Osteocyte (in vitro differentiated cells): ENCODE measurements at places on chromosomes 3 and 15.

DNA sequence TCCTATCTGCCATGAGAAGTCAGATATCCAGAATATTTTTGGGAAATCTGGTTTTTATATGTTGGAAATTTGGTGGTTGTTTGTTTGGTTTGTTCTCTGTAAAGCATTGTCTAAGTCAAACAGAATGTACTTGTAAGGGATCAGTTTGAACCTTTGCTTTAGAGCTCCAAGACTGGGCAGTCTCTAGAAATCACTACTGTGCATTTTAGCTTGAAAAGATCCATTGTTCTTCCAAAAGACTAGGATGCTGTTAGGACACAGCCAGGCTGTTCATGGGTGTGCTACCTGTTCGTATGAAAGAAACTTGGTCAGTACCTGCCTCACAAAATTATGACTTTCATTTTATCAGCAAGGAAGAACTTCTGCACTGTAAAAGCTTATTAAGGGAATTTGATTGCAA is 182.6 kb downstream of the WDR72 start:
- DNase-seq, result no peak

- DNase-seq, result no peak
Observed at GRCh38 chr3:62496503-62496902, 123.2 kb upstream of the FEZF2 start.

DNA sequence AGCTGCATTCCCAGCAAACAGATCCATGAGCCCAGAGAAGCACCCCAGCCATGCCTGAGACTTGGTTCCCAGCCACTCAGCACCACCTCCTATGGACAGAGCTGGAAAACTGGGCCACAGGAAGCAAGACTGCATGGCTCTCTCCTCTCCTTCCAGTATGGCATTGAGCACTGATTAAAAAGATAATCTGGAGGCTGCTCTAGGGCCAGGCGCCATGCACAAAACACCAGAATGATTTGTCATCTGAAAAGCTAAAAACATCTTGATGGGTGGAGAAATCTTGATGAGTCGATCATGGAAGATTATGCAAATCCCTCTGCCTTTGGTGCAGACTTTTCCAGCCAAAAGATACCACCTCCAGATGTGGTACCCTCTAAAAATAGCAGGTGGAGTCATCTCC is 62.7 kb upstream of the MRPS22 start:
- no peak for DNase-seq

DNA sequence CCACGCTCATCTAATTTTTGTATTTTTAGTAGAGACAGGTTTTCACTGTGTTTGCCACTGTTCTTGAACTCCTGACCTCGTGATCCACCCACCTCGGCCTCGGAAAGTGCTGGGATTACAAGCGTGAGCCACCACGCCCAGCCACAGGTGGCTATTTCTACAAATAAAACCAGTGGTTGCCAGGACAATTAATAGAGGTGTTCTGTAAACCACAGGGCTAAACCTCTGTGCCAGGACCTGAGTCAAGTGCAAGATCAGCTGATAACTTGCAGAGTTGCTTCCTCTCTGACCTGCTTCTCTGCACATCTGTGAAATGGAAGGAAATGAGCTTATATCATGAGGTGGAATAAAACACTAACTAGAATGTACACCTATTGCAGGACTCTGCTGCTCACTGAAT is 72.8 kb downstream of the CD200R1L start:
- no peak for DNase-seq

DNA sequence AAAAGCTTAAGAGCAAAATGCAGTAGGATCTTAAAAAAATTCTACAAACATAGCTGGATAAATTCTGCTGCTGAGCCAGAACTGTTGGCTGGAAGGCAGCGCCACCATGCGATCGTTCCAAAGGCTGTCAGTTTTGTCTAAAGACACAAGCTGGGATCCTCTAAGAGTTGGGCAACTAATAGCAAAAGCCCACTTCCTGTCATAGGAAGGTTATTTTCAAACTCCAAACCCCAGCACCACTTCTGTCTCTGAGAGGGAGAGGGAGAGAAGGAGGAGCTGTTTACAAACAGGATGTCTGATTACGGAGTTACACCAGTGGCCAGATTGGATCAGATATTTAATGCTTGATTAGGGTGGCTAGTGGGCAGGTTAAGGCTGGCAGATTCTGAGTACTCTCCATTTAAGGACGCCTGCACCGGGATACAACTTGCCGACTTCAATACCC is 44.0 kb downstream of the EIF4E3 start:
- no peak for DNase-seq

DNA sequence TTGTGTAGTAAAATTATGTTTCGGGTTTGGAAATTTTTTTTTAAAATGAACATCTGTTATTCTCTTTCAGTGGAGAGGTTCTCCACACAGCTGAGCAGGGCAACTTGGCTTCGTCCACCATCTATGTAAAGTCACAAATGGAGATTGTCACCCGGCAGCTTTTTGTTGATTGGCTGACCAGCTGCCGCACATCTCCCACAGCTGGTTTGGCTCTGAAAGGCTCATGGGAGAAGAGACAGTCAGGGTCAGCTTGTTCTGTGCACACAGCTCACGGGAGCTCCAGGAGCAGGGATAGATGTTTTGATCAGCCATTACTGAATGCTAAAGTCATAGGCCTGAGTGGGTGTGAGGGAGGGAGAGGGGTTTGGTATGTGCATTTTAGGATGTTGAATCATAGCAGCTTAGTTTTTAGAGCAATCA is 12.9 kb upstream of the CCDC80 start:
- no peak for DNase-seq

DNA sequence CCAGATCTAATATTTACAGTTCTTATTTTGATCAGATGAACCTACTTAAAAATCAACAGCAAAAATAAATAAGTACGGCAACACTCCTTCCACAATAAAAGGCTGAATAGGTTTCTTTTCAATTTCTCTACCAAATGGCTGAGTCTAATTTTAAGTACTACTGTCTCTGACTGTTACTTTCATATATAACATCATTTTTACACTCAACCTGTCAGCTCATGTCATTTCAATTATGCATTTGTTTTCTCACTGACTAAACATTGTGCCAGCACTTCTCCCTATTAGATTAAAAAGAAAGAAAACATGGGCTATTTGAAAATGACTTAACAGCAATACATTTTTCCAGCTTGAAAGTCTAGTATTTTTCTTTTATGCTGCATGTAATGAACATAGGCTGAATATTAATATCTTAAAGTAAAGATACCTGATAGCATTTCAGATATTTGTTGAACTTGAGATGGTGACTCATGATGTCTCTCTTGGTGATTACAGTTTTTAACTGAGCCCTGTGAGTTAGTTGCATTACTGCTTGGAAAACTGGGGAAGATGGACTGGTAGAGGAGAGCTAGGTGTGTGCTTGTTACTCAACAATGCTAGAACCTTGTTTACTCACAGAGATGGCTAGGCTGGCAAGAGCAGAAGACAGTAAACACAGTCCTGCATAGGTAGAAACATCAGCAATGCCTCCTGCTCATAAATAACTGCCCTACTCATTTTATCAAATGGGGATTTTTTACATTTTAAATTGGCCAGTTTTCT is 73.9 kb downstream of the PEX5L start:
- DNase-seq, result no peak

DNA sequence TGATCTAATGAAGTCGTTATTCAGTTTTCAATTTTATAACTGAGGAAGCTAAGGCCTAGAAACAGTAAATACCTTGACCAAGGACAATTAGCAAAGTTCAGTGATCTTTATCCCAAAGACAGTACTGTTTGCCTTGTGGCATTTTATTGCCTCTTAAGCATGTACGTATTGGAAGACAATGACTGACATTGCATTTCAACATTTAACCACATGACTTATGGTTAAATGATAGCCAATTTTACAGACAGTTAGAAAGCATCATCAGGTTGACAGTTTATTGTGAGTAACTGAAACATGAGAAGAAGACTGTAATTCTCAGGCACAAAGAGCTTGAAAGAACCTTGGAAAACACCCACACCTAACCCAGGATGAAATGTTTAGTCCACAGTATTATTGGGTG is 390.8 kb upstream of the ZNF385D start:
- no peak for DNase-seq

DNA sequence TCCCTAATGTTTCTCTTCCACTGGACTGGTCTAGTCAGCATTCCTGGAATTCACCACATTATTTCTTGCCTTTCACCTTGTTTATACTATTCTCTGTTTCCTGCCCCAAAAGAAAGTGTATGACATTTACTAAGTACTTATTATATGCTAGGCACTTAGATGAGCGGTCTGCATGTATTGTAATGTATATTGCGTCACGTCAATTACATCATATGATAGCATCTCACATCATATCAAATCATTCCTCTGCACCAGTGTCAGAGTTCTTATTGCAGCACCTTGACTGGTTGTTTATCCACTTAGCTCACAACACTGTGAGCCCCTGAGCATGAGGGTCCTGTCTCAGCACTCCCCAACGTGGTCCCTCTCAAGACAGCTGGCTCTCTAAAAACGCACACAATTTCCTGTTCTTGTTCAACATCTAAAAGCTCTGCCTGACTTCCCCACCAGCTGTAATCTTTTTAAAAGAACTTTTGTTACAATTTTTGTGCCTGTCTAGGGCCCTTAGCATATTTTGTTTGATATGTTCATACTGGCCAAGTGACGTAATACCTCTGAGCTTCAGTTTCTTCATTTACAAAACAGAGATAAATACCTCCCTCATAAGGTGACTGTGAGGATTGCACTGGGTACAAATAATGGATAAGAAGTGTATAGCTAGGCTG is 58.8 kb downstream of the ARHGAP31 start:
- no peak for DNase-seq

- no peak for DNase-seq
Observed at GRCh38 chr3:45183872-45184262, 37.7 kb upstream of the CDCP1 start.

DNA sequence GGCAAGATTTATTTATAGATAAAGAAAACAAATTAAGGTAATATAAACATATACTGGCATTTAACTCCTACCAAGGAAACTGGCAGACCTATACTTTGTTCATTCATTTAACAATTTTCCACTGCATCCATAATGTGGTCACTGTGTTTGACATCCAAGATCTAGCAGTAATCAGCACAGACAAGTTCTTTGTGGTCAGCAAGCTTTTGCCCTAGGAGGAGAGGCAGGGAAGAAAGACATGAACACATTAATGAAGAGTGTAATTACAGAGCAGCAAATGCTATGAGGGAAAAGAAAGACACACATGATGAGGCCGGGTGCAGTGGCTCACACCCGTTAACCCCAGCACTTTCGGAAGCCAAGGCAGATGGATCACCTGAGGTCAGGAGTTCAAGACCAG is 34.4 kb downstream of the SUCLG2 start:
- DNase-seq, result no peak

DNA sequence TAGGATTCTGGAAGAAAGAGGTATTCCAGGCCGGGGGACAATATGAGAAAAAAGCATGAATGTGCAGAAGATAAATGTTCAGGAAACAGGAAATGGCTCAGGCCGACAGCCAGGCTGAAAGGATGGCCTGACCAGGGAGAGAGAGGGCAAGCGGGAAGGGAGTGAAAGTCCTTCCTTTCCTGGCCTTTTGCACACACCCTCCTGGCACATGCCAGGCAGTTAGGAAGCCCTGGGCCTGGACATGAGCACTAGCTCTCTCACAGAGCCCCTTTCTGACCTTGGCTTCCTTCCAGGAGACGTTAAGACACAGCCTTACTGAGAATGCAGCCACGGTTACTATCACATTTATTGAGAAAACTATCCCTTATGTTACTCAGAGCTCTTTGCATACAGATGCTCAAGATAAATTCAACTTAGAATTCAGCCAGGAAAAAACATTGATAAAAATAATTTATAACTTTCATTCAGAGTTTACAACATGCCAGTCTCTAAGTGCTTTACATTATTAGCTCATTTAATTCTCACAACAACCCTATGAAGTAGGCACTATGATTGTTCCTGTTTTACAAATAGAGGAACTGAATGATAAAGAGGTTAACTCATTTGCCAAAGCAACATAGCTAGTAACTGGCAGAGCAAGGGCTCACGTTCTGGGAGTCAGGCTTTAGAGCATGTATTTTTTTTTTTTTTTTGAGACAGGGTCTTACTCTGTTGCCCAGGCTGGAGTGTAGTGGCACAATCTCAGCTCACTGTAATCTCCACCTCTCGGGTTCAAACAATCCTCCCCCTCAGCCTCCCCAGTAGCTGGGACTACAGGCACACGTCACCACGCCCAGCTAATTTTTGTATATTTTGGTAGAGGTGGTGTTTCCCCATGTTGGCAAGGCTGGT is 39.4 kb upstream of the SMAD3 start:
- DNase-seq, result no peak

- no peak for DNase-seq
Observed at GRCh38 chr3:194294895-194295214, 56.3 kb downstream of the CPN2 start.

GRCh38 chr3:9130345-9131305 is 118.8 kb downstream of the SRGAP3 start:
- no peak for DNase-seq

GRCh38 chr3:72189339-72189738 is 404.4 kb upstream of the PROK2 start:
- no peak for DNase-seq

DNA sequence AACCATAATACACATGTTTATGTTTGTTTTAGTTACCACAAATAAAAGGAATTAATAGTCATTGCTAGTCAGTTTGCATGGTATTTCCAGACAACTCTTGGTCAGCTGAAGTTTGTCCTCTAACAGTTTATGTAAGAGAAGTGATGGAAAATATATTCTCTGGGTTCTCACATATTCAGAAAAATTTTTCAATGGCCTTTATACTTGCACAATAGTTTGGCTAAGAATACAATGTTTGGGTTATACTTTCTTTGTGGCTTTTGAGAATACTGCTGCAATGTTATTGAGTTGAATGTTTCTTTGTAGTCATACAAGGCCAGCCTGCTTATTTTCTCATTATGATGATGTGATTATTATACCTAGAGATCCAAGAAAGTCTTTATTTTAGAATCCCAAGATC is 133.9 kb downstream of the RAP2B start:
- DNase-seq, result no peak

- no peak for DNase-seq
Observed at GRCh38 chr15:99322643-99323405, 71.5 kb downstream of the LRRC28 start.

GRCh38 chr3:13148126-13148525 is 74.9 kb upstream of the IQSEC1 start:
- peak; percentile 64 for DNase-seq

- no peak for DNase-seq
Observed at GRCh38 chr3:10977892-10978510, 14.5 kb upstream of the SLC6A1 start.

GRCh38 chr3:57596495-57597126 is 533 bp downstream of the ARF4 start:
- peak; percentile 92 for DNase-seq

GRCh38 chr3:78742491-78742890 is 1025.3 kb downstream of the ROBO1 start:
- no peak for DNase-seq

- no peak for DNase-seq
Observed at GRCh38 chr15:74027688-74028087, 33.2 kb downstream of the PML start.
